ENCODE measurements at places on chromosomes 3 and 15. TPM values are rescaled to one million over a fixed set of nuclear protein-coding genes. Genes with fewer than 3 reads are reported as not detected.

DNA sequence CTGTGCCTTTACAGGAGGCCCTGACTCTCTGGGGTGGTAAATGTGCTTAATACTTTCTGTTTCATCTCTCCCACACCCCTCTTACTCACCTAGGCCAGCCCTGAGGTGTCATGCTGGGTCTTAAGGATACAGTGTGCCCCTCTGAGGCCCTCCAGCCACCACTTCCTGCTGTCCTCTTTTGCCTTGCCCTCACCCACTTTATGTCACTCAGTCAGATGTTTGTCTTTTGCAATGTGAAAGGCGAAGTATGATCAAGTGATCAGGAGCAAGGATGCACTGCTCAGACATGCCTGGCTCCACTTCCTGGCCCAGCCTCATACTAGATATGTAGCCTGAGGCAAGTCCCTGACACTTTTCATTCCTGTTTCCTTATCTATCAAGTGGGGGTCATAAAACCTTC, 339.0 kb upstream of the NR2E3 start:
- no peak for DNase-seq

ZBBX gene
- not detected for total RNA-seq

SEMA3G gene
- 10.4 TPM for total RNA-seq

TMEM158 gene
- 0.48 TPM for total RNA-seq

Data from Right ventricle myocardium superior (tissue), 1 donor.